Neuronal stem cell (in vitro differentiated cells): ENCODE measurements at places on chromosomes 5 and 9.

GRCh38 chr9:126411225-126411947, 84.8 kb downstream of the MVB12B start:
- H3K27me3 ChIP-seq = no peaks in the 10 kb centered on the region
- peaks cover 29% of the 10 kb centered on the region for H3K36me3 ChIP-seq
- H3K27ac ChIP-seq = no peak overlapping the region
- H3K4me1 ChIP-seq = peaks cover under 1% of the 10 kb centered on the region
- DNase-seq = no peak
- no peak overlapping the region for H3K4me3 ChIP-seq

DNA sequence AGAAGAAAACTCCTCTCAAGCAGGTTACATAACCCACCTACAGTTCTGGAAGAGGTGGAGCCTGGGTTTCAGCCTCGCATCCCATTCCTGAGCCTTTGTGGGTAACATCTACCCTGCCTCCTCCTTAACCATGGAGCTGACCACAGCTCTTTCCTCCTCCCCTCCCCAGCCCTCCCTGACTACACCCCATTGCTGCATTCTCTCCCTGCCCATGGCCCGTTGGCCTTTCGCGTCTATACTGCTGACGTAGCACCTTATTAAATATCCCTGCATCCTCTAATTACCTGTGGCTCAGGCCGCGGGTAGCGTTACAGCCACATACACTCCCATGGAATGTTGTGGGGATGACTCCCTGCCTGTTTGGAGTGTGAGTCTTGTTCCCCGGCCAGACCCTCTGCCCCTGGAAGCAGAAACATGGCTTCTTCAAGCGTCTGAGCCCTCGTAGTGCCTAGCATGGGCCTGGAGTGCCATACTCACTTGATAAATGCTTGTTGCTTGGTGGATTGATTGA, 72.8 kb downstream of the WWC1 start:
- H3K27ac ChIP-seq = no peak overlapping the region
- peaks cover 9% of the 10 kb centered on the region for H3K4me1 ChIP-seq
- H3K27me3 ChIP-seq = no peaks in the 10 kb centered on the region
- H3K36me3 ChIP-seq = no peaks in the 10 kb centered on the region
- H3K4me3 ChIP-seq = no peak overlapping the region
- DNase-seq = no peak

- no peaks in the 10 kb centered on the region for H3K4me1 ChIP-seq
- no peaks in the 10 kb centered on the region for H3K27me3 ChIP-seq
These were observed 710.5 kb upstream of the CDH9 start for GRCh38 chr5:27748847-27749246.

DNA sequence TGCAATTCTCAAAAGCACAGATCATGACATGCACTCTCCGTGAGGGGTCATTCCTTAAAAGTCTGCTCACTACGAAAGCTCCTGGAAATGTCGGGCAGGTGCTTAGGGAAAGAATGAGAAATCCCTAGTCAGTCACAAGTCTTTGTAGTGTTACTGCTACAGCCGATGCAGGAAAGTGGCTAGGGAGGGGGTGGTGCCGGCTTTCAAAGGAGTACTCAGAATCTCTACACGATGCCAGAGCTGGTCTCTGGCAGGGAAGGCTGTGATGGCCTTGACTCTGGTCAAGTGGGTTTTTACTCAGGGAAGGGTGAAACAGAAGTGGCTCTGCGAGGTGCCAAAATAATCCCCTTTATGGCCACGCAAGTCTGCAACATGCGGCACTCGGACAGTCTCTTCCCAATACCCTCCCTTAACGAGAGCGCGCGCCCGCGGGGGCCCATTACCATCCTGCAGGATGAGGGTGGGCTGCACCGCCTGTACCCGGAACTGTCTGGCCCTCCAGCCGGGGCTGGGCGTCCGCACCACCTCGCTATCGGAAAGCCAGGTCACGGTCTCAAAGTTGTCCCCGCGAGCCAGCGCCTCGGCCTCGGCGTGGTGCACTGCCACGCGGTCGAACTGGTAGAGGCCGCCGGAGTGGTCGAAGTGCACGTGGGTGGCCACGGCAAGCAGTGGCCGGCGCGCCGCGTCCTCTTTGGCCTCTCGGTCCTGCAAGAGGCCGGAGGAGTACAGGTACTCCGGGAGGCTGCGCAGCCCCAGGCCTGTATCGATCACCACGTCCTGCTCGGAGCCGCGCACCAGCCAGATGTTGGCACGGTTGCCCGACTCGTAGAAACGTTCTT, 956 bp downstream of the MBLAC2 start:
- no peaks in the 10 kb centered on the region for H3K27me3 ChIP-seq
- peaks cover 16% of the 10 kb centered on the region for H3K4me1 ChIP-seq
- no peaks in the 10 kb centered on the region for H3K36me3 ChIP-seq
- no peak overlapping the region for H3K27ac ChIP-seq
- peak overlapping the region; percentile 87 for H3K4me3 ChIP-seq

GRCh38 chr5:2592766-2593165, 158.7 kb downstream of the IRX2 start:
- H3K4me1 ChIP-seq = peaks cover 9% of the 10 kb centered on the region
- H3K27ac ChIP-seq = no peak overlapping the region
- H3K4me3 ChIP-seq = no peak overlapping the region
- no peaks in the 10 kb centered on the region for H3K27me3 ChIP-seq
- no peak for DNase-seq

DNA sequence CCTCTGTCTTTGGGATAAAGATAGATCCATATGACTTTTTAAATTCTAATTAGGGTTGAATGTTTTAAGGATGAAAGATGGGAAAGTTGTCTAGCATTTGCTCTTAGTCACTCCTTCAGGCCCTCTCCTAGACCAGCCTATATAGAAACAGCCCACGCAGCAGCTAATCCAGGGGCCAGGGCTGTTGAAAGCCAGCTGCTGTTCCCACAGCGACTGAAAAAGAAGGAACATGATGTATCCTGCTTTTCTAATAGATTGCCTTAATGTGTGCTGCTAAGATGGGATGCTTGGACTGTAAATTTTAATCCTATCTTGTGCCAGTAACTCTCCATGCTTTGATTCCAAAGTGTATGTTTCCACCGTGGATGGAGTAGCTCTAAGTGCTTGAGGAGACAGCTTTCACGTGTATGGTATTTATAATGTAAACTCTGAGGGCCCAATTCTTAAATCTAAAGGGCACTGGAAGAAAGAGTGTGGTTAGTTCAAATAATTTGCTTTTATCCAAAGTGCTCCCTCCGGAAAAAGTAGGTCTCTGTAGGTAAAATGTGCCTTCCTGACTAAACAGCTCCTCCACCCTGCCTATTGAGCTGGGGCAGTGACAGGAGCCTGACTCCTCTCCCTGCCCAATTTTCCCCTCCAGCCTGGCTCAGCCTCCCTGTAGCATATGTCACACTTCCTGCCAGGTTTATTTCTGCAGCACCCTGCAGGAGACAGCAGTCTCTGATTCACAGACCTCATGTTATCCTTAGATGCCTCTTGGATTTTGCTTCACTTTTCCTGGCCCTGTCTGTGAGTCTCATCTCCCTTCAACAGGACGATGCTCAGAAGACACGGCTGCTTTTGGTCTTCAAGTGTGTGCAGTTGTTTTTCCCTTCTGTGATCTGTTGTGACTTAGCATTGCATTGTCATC, 33.2 kb downstream of the SLC36A1 start:
- H3K27me3 ChIP-seq = no peaks in the 10 kb centered on the region
- H3K27ac ChIP-seq = no peak overlapping the region
- no peak for DNase-seq

DNA sequence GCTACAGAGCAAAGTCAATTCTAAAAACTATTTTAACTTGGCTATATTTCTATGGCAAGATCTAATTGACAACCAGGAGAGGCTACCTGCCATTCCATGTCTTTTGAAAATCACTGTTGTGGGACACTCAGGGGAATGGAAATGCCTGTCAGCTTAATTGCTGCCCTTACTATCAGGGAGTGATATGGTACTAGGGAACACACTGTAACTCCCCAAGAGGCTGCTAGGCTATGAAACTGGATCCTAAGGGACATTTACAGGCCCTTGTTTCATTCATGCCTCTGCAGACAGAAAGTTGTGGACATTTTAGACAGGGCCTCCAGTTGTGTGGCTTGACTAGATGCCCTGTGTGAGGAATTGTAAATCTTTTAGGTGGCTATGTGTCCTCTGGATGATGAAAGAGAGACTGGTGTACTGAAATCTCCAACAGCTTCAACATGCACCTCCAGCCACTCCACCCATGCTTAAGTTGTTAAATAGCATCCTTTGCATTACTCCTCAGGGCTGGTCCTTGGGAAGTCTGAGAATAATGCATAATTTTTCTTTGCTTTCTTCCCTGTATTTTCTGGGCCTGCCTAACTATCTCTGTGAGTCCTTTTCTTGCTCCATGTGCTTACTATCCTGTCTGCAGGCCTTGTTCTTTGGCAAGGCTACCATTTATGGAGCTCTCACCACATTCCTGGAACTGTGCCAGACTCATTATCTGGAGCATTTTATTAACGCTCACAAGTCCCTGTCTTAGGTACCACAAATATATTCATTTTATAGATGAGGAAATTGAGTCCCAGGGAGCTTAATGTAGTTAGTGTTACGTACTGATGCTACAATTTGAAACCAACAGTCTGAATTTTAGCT, 3.2 kb downstream of the MROH2B start:
- H3K4me1 ChIP-seq = no peaks in the 10 kb centered on the region
- no peaks in the 10 kb centered on the region for H3K36me3 ChIP-seq
- DNase-seq = no peak
- H3K27ac ChIP-seq = no peak overlapping the region

- no peak overlapping the region for H3K4me3 ChIP-seq
- DNase-seq = no peak
- no peaks in the 10 kb centered on the region for H3K36me3 ChIP-seq
- H3K27me3 ChIP-seq = no peaks in the 10 kb centered on the region
These were observed 7.6 kb upstream of the ALDH1A1 start for GRCh38 chr9:72960446-72960845.

- no peaks in the 10 kb centered on the region for H3K36me3 ChIP-seq
- no peak overlapping the region for H3K4me3 ChIP-seq
- DNase-seq = no peak
- no peaks in the 10 kb centered on the region for H3K4me1 ChIP-seq
These were observed 6.2 kb downstream of the LNPEP start for GRCh38 chr5:96942078-96942477.

- peaks cover 15% of the 10 kb centered on the region for H3K36me3 ChIP-seq
- H3K27ac ChIP-seq = no peak overlapping the region
- peaks cover 3% of the 10 kb centered on the region for H3K4me1 ChIP-seq
- H3K4me3 ChIP-seq = no peak overlapping the region
These were observed 6.2 kb upstream of the CKS2 start for GRCh38 chr9:89304834-89305188.

- no peaks in the 10 kb centered on the region for H3K27me3 ChIP-seq
- DNase-seq = no peak
- H3K4me1 ChIP-seq = peaks cover 2% of the 10 kb centered on the region
- H3K27ac ChIP-seq = no peak overlapping the region
- H3K36me3 ChIP-seq = no peaks in the 10 kb centered on the region
These were observed 158.0 kb downstream of the ENC1 start for GRCh38 chr5:74482523-74482922.

- H3K27ac ChIP-seq = peak overlapping the region; percentile 12
- peaks cover 21% of the 10 kb centered on the region for H3K4me1 ChIP-seq
- no peak overlapping the region for H3K4me3 ChIP-seq
- no peak for DNase-seq
These were observed 11.1 kb downstream of the ZNF608 start for GRCh38 chr5:124735169-124735858.

GRCh38 chr5:171413153-171413910, 6.1 kb upstream of the FGF18 start:
- H3K36me3 ChIP-seq = peaks cover 16% of the 10 kb centered on the region
- no peak overlapping the region for H3K4me3 ChIP-seq
- no peak overlapping the region for H3K27ac ChIP-seq
- no peak for DNase-seq
- H3K27me3 ChIP-seq = no peaks in the 10 kb centered on the region

GRCh38 chr5:104821606-104822005, 1259.0 kb upstream of the NUDT12 start:
- H3K36me3 ChIP-seq = no peaks in the 10 kb centered on the region
- no peaks in the 10 kb centered on the region for H3K4me1 ChIP-seq
- no peak overlapping the region for H3K4me3 ChIP-seq
- no peaks in the 10 kb centered on the region for H3K27me3 ChIP-seq
- no peak overlapping the region for H3K27ac ChIP-seq

GRCh38 chr9:37425298-37425752, 2.8 kb downstream of the GRHPR start:
- H3K36me3 ChIP-seq = peaks cover 68% of the 10 kb centered on the region
- H3K27me3 ChIP-seq = no peaks in the 10 kb centered on the region
- no peak overlapping the region for H3K4me3 ChIP-seq
- no peak overlapping the region for H3K27ac ChIP-seq
- no peak for DNase-seq

DNA sequence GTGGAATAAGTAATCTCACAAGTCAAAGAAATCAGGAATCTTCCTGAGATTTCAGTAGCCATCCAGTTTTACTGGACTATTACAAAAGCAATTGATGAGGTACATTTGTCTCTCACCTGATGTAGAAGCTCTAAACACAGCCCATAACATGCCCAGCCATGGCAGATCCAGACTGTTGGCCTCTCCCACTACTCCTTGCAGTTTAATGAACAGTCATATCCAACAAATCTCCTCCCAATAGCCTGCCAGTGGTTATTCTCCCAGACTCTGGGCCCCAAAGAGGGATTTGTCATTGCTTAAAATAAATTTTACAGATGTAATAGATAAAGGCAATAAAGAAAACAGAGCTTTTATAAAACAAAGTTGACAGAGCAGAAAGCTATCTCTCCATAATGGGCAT, 80.8 kb downstream of the ZNF608 start:
- H3K27ac ChIP-seq = no peak overlapping the region
- no peaks in the 10 kb centered on the region for H3K27me3 ChIP-seq

DNA sequence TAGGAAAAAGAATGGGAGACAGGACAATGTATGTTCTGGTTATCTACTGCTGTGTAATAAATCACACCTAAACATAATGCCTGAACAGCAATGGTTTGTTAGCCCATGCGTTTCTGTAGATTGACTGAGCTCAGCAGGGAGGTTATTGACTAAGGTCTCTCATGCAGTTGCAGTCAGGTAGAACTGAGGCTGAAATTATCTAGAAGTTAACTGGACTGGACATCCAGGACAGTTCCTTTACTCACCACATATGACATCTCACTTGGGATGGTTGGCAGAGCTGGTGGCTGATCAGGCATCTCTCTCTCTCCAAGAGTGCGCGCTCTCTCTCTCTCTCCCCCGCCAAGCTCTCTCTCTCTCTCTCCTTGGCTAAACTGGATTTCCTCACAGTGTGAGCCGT, 8.9 kb upstream of the FOXB2 start:
- no peak overlapping the region for H3K27ac ChIP-seq
- peaks cover 4% of the 10 kb centered on the region for H3K4me1 ChIP-seq
- DNase-seq = no peak
- H3K27me3 ChIP-seq = peaks cover 23% of the 10 kb centered on the region
- H3K4me3 ChIP-seq = no peak overlapping the region

- no peak overlapping the region for H3K4me3 ChIP-seq
- no peaks in the 10 kb centered on the region for H3K27me3 ChIP-seq
- H3K4me1 ChIP-seq = peaks cover 12% of the 10 kb centered on the region
- no peaks in the 10 kb centered on the region for H3K36me3 ChIP-seq
- no peak for DNase-seq
These were observed 9.3 kb upstream of the ADRA1B start for GRCh38 chr5:159906943-159907342.

GRCh38 chr5:73267766-73268435, 94.9 kb downstream of the TMEM174 start:
- no peak overlapping the region for H3K4me3 ChIP-seq
- H3K4me1 ChIP-seq = peaks cover 11% of the 10 kb centered on the region
- no peak overlapping the region for H3K27ac ChIP-seq
- H3K27me3 ChIP-seq = peaks cover 17% of the 10 kb centered on the region
- no peaks in the 10 kb centered on the region for H3K36me3 ChIP-seq

GRCh38 chr5:73120222-73121118, at the start of gene TMEM171:
TSS of gene TMEM171 (plus strand) at chr5:73120575. CDS start at chr5:73123374, 2,799 bp downstream.
- peaks cover 98% of the 10 kb centered on the region for H3K27me3 ChIP-seq
- H3K4me3 ChIP-seq = peak within 1 kb of the TSS; percentile 79
- no peaks in the 10 kb centered on the region for H3K4me1 ChIP-seq
- no peak within 1 kb of the TSS for H3K27ac ChIP-seq
